ENCODE measurements at places on chromosomes 3 and 15.

DNA sequence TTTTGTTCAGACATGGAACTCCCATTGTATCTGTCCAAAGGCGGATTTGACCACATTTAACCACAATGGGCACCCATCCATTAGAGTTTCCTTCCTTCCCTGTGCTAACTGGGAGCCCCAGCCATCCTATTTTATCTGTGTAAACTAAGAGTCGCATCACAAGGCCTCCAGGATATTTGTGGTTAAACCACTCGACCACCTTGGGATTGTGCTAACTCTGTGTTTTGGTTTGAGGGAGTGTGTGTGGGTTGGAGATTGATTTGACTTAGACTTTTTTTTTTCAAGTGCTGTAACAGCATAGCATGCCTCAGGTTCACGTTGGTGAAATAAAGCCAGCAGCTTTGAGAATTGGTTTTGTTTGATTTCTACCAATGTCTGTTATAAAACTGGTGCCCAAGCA, 100.4 kb upstream of the TP63 start:
- DNase-seq = peak; percentile 36

DNA sequence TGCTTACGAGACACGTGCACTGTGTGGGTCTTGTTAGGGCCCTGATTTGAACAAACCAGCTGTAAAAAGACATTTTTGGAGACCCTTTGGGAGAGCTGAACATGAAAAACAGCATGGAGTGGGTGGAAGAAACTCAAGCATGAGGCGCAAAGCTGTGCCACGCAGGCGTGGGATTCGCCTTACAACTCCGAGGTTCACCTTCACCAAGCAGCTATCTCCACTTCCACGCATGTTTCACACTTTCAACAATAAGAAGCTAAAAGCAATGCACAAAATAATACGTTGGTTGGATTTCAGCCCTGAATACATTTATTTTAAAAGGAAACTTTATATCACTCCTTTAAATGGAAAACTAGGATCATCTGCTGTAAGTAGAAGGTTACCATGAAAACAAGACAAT, 42.5 kb downstream of the IQSEC1 start:
- DNase-seq = no peak

GRCh38 chr3:66823532-66823931, 174.6 kb upstream of the KBTBD8 start:
- no peak for DNase-seq

DNA sequence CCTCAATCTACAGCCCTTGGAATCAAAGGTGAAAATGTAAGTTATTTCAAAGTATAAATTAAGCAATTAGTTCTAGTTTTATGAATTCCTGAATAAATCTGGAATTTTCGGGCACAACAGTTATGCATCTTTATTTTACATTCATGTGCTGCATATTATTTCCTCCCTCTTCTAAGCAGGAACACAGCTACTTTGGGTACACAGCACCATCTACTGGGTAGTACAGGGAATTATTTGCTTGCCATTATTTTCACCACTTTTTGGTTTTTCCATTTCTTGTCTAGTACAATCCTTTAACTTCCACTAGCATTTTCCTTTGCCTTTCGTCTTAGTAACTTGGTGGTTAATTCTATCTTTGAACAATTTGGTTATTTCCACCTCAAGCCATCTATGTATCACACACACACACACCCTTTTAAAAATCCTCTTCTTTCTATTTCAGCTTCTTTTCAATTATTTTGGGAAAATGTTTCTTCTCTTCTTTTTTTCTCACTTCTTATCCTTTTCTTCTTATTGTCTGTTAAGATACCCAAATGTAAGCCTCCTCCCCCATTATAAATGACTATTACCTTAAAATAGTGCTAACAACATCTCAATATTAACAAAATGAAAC, 451.0 kb downstream of the MFSD1 start:
- DNase-seq = no peak

DNA sequence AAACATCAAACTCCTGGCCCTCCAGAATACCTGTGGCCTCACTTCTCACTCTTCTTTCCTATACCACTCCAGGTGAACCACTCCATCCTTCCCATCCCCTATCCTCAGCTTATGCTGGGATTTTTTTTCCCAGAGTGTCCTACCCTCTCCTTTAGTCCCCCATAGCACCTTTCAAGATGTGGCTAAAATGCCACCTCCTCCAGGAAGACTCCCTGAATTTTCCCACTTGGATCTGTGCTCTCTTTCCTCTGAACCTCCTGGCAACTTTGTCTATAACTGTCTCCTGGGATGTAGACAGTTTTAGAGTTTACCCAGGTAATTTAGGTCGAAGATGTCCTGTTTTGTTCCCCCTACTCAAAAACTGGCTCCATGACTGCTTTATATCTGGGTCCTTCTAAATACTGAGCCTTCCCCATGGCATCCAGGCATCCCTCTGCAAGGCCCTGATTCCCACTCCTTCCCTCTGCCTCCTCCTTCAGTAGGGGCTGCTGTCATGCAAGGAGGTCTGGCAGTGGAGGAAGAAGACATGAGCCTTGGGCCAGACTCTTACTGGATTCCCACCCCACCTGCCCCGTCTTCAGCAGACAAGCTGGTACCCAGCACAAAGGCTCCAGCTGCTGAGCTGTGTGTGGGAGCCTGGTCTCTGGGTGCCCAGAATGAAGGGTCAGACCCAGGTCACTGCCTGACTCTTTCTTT, 161.5 kb downstream of the SMAD6 start:
- DNase-seq = no peak

DNA sequence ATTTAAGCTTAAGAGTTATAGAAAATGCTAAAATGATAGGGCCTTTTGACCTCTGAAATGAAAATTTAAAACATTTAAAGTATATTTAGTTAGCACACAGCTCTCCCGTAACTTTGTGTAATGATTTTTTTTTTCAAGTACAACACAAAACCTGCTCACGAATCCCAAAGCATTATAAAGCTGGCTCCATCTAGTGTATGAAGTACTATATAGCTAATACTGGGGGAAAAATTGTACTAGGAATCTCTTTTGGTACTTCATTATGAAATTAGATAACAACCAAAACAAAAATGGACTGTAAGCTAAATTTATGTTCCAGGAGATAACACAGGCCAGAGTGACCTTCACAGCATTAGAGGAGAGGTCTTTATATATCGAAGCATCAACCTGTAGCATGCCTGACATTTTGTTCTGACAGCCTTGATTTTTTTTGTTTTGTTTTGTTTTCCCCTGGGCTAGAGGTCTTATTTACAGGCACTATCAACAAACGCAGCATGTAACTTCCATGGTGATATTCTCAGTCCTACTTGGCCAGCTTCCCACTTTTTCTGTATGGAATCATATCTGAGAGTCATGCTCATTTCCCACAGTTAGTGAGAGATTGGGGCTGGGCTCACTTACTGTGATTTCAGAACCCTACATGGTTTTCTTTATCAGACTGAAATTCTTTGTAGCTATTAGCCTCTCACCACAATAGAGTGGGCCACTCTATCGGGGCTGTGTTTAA, 116.3 kb downstream of the MITF start:
- DNase-seq = no peak

DNA sequence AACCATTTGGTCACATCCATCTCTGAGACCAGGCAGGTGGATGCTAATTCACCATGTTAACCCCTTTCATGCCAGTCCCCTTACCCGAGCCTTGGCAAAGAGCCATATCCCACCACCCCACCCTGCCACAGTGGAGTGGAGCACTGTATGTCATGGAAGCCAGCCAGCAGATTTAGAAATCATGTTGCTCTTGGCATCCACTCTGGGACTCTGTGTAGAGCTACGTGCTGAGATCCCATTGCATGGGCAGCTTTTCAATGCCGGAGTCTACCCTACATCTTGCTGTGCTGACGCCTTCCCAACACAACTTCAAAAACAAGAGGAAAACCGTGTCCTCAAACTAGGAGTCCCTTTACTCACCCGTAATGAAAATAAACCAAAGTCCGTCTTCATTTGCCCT, 131.0 kb downstream of the NTRK3 start:
- no peak for DNase-seq

- DNase-seq = no peak
Measured at GRCh38 chr3:138219255-138219654, 32.2 kb downstream of the ARMC8 start.

DNA sequence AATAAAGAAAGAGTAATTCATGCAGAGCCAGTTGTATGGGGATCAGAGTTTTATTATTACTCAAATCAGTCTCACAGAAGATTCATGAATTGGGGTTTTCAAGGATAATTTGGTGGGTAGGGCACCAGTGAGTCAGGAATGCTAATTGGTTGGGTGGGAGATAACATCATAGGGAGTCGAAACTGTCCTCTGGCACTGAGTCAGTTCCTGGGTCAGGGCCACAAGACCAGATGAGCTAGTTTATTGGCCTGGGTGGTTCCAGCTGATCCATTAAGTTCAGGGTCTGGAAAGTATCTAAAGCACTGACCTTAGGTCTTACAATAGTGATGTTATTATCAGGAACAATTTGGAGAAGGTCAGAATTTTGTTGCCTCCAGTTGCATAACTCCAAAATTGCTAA, 998.6 kb upstream of the EPHA6 start:
- no peak for DNase-seq

DNA sequence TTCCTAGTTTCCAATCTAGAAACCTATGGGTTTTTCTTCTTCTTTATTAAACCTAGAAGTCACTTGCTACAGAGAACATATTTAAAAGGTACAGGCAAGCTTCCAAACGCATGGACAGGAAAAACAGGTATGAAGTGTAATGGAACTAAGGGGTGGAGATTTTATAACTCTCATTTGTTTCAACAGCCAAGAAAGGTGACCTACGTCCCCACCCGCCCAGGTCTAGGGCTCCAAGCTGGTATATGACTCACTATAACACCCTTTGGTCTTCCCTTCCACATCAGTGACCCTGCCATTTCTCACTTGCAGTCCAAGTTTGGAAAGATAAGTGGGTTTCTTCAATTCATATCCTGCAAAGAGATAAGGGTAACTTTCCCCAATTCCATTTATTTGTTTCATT, 6.0 kb upstream of the LIPH start:
- DNase-seq = no peak

DNA sequence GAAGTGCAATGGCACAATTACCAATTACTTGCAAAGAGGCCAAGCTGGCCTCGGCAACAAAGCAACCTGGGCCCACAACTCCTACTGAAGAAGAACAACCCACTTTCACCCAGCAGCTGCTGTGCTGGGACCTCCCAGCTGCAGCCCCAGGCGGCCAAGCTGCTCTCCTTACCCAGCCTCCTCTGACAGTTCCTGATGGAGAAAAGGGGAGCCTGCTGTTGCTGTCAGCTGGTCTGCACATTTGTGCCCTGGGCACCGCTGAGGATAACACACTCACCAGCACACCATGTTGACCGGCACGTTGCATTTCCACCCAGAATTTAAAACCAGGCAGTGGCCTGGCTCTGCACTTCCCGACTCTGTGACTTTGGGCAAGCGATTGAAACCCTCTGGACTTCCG, 33.6 kb downstream of the SSUH2 start:
- DNase-seq = no peak

DNA sequence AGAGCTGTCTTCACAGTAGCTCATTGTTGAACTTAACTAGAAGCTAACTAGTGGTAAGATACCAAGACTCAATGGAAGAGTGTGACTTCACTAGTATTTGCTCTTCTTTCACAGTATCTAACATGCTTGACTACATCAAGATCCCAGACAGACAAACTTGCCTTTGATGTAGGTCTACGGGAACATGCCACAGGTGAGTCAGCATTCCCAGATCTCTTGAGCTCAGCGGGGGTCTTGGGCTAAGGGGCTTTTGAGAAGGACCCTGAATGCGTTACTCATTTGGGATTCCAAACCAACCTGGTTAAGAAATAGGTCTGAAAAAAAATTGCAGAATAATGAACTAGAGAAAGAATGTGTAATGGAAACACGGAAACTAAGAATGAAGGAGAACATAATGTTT, 222.4 kb downstream of the RYR3 start:
- DNase-seq = no peak

DNA sequence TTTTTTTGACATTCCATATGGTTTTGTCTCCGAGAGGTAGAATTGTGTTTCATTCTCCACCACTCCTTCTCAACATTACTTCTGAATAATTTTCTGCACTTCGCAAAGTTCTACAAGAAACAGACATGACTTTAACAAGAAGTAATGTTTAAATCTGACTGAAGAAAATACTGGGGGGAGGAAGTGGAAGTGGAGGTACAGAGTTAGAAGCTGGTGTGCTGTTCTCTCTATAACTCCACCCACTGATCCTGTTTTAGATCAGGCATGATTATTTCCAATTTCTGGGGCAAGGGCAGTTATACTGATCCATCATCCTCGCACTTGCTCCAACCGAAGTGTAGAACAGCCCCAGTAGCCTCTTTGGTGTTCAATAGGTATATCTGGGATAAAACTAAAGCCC, 9.2 kb upstream of the MCCC1 start:
- DNase-seq = no peak

GRCh38 chr3:170600005-170600624, 14.2 kb upstream of the SLC7A14 start:
- DNase-seq = no peak

DNA sequence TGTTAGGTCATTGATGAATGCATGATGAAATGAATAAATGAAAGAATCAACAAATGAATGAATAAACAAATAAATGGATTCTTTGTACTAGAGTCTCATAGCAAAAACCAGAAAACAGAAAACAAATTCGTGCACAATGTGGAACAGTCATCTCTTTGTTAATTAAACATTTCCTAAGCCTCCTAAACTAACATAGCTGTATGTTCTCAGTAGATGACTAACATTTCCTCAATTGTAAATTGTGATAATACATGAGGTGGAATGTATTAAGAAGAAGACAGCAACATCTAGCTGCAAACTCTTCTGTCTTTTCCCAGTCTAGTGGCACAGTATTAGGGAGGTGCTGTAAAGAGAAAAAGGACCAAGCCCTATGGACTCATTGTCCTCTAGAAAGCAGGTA, 1021.0 kb downstream of the MCTP2 start:
- DNase-seq = no peak

DNA sequence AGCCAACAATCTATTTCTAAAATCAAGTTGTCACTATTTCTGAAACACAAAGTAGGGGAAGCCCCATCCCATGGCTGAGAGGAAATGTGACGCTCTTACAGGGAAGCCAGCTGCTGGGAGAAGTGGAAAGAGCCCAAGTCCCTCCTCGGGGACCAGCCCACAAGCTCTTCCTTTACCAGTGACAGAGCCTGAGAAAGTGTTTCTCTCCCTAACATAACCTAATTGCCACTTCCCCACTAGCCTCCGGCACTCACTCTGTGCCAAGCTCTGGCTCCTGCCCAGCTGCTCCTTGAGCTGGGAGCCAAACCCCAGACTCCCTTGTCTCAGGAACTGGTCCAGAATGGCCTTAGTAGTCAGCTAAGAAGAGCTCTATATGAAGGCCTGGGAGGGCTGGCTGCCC, 42.9 kb downstream of the TNFAIP8L3 start:
- DNase-seq = no peak

GRCh38 chr15:28030801-28031200, 68.3 kb downstream of the OCA2 start:
- no peak for DNase-seq

- no peak for DNase-seq
Measured at GRCh38 chr3:2910997-2911396, 199.2 kb downstream of the IL5RA start.

- DNase-seq = no peak
Measured at GRCh38 chr15:77030928-77031375, 36.0 kb downstream of the PSTPIP1 start.

- no peak for DNase-seq
Measured at GRCh38 chr15:80585544-80586018, 109.5 kb upstream of the ABHD17C start.

- peak; percentile 28 for DNase-seq
Measured at GRCh38 chr3:126926684-126927400, 56.1 kb upstream of the PLXNA1 start.

GRCh38 chr15:26449291-26449690, 323.6 kb downstream of the GABRB3 start:
- peak; percentile 4 for DNase-seq

- DNase-seq = no peak
Measured at GRCh38 chr3:9253327-9253726, 3.9 kb upstream of the SRGAP3 start.
